ENCODE measurements at places on chromosomes 1 and 21.

DNA sequence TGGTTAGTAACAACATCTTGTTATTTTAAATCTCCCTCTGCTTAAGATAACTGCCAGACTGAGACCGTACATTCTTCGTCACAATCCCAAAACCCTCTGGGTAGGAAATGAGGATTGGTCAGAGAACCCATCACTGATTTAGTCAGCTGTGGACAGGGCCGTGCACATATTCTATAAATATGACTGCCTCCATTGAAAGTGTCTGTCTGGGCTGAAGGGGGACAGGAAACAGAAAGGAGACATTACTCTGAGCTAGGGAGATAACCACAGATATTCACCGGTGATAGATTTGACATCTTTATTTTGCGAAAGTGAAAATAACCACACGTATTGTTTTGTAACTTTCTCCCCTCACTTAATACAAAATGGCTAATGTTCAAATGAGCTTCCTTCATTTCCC, 36.9 kb upstream of the ST6GALNAC5 start:
- no peak for DNase-seq

- no peak for DNase-seq
These were observed 120.3 kb downstream of the ATG4C start for GRCh38 chr1:62903982-62904855.

- DNase-seq = no peak
These were observed 96.5 kb upstream of the CD34 start for GRCh38 chr1:208007319-208007937.

GRCh38 chr1:184156521-184157393, 105.2 kb downstream of the TSEN15 start:
- DNase-seq = no peak

DNA sequence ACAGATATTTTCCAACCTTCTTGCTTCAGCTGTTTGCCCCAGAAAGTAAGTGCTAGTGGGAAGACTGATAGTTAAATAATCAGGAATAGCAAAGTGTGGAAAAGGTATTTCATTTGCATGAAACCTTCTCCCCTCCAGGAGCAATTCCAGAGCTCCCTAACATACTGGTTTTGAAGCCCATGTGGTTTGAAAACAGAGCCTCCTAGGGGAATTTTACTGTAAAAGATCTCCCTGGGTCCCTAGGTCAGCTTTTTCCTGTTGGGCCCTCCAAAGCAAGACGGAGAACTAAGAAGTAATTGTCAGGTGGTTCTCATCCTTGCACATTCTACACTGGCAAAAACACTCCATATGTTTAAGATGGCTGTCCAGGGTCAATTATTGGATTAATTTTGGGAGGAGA, 218.7 kb upstream of the FOXD3 start:
- DNase-seq = no peak

GRCh38 chr1:204368996-204369726, 9.4 kb upstream of the PLEKHA6 start:
- DNase-seq = no peak

DNA sequence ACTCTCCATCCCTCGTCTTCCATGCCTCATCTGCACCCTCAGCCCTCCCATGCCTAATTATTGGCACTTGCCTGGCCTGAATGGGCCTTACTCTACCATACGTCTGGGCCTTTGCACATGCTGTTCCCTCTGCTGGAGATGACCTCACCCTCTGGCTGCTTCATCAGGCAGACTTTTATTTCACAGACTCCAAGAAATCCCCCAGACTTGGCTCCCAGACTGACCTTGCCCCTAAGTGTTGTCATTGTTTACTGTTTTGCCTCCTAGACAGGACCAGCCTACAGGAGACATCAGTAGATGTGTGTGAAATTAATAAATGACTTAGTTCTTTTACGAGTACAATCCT, 5.2 kb upstream of the AHDC1 start:
- DNase-seq = no peak

GRCh38 chr1:154607106-154607608, 829 bp downstream of the ADAR start:
- no peak for DNase-seq

- peak; percentile 98 for DNase-seq
These were observed 96.6 kb downstream of the FGGY start for GRCh38 chr1:59393211-59394180.

DNA sequence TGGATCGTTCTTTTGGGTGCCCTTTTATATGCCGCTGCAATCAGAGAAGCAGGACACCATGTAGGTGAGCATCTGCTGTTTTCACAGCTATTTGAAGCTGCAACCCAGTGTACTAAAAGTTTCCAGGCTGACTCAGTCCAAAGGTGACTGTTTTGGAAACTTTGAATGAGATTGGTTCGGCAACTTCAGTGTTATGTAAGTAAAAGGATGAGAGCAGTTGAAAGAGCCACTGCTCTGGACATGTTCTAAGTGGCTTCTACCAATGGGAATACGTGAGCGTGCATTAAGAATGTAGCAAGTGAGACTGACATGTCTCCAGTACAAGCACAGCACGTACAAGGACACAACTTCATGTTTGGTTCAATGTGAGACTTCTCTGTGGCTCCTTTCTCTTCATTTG, 55.6 kb downstream of the DDR2 start:
- no peak for DNase-seq

GRCh38 chr21:38438462-38438893, 59.8 kb downstream of the ERG start:
- DNase-seq = peak; percentile 16

DNA sequence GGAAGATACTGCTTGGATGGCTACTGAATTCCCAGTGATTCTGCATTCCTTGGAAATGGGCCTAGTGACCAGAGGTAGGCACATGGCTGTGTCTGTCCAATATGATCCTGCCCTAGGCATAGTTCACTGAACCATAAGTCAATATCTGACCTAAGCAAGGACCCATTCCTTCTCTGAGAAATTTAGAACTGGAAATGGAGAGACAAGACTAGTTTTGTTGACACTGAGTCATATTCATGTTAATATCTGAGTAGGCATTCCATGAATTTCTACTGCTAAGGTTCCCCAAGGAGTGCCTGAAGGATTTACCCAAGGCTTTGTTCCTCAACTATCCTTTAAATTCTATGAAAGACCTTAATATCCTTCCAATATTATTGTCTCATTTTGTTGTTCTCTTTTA, 329.8 kb upstream of the BEND5 start:
- no peak for DNase-seq

GRCh38 chr1:150626150-150626549, 3.3 kb downstream of the ENSA start:
- no peak for DNase-seq
